ENCODE measurements at places on chromosomes 11 and 22.

DNA sequence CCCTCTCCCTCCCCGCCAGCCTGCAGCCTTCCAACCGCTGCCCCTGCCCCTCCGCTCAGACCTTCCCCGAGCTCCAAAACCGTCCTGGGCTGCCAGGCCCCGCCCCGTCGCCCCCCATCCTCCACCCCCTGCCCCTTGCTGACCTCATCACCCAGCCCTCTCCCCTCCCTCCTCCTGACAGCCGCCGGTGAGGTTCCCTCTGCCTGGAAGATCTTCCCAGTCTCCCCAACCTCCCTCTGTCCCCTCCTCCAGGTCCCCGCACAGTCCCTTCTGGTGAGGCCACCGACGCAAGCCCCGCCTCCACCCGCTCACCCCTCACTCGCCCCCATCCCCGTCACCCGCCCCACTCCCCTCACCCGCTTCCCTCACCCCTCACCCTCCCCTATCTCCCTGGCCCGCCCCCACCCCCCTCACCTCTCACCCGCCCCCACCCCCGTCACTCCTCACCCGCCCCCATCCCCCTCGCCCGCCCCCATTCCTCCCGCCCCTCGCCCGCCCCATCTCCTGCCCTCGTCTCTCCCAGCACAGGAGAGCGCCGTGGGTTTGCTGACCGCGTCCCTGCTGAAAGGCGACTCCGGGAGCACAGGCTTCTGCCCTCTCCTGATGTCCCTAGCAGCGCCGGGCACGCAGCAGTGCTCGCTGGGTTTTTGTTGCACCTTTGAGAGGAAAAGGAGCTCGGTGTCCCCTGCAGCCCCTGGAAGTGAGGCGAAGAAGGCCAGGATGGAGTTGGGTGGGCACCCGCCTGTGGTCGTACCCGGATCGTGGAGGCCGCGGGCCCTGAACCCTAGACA is 16.4 kb upstream of the UPK3A start:
- DNase-seq, result no peak

- DNase-seq, result no peak
Observed at GRCh38 chr22:22954656-22955055, 67.0 kb downstream of the IGLL5 start.

- DNase-seq, result no peak
Observed at GRCh38 chr11:114525682-114526081, 34.0 kb downstream of the NXPE1 start.

DNA sequence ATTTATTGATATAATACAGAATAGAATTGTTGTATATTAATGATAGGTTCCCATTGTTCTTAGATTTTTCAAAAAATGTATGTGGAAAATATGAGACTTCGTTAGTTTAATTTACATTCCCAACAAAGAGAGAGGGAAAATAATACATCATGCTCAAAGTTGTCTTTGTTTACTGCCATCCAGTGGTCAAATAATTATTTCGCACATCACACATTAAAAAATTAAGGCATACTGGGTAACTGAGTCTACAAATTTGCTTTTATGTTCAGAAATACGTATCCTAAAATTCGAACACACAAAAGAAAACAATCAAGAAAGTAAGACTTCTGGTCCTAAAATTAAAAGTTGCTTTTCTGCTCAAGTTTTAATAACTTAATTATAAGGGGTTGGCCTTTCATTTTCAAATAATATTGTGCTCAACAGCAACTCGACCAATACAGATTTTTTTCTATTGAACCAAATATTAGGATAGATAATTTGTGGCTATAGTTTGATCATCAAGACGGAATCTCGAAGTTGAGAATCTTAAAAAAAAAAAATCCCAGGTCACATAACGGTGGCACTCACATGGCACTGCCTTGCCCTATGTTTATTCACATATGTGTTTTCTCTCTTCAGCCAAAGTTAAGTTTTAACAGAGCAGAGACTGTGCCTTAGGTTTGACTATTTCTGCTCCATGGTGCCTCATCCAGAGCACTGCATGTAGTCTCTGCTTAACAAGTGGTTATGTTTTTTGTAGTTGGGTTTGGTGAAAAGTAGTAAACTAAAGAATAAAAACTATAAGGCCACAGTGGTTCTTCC is 12.3 kb downstream of the PDGFD start:
- DNase-seq, result no peak

GRCh38 chr11:2271327-2272227 is 1.2 kb upstream of the ASCL2 start:
- no peak for DNase-seq

GRCh38 chr11:75668451-75669297 is at the start of gene MAP6:
Gene MAP6, minus strand, starts transcription at chr11:75669038. Its CDS starts 669 bp downstream, at chr11:75668369.
- no peak for DNase-seq
